ENCODE measurements at places on chromosomes 12 and 14.

GRCh38 chr14:23712287-23712686 lies 76.1 kb downstream of the DHRS2 start:
- no peak for DNase-seq

DNA sequence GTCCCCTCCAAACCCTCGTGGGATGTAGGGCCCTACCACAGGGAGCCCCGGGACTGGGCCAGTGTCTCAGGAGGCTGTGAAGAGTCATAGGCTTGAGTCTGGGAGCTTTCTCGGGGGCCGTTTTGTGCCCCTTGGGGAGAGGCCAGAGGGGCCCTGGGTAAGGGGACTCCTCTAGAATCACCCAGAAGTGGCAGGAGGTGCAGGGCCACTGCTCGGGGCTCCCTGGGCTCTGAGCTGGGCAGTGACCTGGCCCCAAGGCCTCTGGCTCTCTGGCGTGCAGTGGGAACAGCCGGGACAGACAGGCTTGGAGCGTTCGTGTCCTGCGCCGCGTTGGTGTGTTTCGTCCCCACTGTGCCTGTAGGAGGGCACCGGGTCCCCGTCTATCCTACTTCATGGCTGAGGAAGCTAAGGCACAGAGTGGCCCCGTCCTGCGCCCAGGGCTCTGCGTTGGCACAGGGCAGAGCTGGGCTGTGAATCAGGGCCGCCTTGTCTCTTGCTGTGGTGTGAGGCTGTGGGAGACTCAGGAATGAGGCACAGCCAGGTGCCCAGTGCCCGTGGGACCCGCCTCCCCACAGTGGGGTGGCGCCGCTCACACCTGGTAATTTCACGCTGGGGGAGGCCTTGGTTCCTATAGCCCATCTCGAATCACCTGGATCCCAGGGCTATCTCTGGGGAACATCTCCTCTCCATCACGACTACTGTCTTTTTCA lies 23.8 kb upstream of the KIF26A start:
- DNase-seq, result no peak

DNA sequence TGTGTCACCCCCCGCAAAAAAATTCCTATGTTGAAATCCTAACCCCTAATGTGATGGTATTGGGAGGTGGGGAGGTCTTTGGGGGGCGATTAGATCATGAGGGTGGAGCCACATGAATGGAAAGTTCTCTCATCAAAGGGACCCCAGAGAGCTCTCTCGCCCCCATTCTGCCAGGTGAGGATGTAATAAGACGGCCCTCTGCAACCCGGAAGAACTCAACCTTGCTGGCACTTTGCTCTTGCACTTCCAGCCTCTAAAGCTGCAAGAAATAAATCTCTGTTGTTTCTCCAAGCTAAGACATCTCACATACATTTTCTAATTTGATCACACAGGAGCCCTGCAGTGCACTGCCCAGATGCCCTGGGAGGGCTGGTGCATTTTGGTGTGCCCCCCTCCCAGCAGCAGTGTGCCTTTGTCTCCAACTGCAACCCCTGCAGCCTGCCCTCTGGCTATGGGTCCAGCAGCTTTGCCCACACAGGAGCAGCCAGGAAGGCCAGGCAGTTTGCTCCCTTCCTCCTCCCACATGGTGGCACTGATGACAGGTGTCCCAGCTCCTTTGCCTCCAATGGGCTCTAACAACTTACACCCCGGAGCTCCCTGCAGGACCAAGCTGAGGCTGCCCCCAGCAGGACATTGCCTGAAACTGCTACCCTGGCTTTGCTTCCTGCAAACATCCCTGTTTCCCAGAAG lies 59.3 kb downstream of the C14orf132 start:
- DNase-seq, result peak; percentile 93

DNA sequence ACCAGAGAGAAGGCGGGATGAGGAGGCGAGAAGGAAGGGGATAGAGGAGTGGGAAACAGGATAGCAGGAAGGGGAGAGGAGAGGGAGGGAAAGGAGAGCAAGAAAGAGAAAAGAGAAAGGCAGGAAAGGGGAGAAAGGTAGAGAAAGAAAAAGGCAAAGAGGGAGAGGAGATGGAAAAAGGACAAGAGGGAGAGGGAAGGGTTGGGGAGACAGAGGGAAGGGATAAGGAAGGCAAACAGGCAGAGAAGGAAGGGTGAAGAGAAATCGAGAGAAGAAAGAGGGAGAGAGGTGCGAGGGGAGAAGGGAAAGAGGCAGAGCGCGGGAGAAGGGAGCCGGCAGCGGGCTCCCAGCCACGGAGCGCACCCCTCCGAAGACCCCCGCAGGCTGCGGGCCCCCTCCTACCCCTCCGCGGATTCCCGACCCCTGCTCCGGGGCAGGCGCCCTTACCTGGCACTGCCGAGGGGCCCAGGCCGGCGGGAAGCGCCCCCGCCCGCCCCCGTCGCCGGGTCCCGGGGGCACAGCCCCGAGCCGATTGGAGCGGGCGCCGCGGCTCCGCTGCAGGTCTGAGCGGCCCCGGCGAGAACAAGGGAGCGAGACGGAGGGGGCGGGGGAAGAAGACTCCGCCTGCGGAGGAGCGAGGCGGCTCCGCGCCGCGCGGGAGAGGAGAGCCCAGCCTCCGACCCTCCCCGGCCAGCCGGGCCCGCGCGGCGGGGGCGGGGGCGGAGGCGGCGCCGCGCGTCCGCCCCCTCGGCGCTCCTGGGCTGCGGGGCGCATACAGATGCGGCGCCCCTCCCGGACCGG lies at the start of gene CDH24:
Gene CDH24 (minus strand): TSS at position 565 of the 801 bp plus-strand sequence. CDS start 1,787 bp downstream, outside the sequence.
- no peak for DNase-seq

DNA sequence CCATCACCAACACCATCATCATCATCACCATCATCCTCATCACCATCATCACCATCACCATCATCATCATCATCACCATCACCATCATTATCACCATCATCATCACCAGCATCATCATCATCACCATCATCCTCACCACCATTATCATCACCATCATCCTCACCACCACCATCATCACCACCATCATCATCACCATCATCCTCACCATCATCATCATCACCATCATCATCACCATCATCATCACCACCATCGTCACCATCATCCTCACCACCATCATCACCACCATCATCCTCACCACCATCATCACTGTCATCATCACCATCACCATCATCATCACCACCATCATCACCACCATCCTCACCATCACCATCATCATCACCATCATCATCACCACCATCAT lies 113.0 kb upstream of the TMEM233 start:
- DNase-seq, result no peak

DNA sequence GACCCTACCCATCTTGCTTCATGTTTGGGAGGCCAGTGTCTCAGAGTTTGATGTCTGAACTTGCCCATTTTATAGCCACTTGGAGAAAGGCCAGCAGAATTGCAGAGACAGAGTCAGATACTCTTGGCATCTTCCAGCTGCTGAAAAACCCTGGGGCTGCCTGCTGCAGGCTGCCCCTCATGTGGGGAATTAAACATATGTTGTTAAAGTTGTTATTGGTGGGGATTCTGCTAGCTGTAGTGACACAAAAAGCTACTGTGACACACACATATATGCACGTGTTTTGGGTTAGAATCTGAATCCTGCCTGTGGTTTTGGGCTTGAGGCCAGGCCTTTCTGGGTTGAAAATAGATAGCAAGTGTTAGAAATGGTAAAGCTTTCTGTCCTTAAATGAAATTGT lies 1288.4 kb downstream of the AACS start:
- no peak for DNase-seq

DNA sequence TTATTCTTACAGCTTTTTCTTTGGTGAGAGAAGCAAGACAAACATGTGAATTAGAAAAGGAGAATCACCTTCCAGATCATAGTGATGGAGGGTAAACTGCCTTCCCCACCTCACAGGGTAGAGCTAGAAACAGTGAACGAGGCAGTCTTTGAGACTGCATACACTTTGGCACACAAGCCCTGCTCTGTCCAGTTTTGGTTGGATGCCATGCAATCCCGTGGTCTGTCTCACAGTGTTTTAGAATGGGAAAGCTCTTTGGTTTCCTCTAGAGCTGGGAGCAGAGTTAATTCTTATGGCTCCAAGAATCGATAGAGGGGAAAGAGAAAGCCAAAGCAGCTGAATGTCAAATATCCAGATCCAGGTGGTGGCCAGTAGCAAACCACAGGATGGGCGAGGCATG lies 21.9 kb downstream of the TDP1 start:
- DNase-seq, result no peak

DNA sequence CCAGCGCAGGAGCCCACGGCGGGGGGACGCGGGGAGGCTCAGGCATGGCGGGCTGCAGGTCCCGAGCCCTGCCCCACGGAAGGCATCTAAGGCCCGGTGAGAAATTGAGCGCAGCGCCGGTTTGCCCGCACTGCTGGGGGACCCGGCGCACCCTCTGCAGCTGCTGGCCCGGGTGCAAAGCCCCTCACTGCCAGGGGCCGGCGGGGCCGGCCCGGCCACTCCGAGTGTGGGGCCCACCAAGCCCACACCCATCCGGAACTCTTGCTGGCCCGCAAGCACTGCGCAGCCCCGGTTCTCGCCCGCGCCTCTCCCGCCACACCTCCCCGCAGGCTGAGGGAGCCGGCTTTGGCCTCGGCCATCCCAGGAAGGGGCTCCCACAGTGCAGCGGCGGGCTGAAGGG lies 8.5 kb upstream of the TSPAN8 start:
- no peak for DNase-seq

GRCh38 chr12:27426743-27427487 lies 19.6 kb upstream of the SMCO2 start:
- DNase-seq, result no peak

GRCh38 chr14:20415782-20416206 lies 2.5 kb upstream of the TEP1 start:
- DNase-seq, result peak; percentile 43

GRCh38 chr14:61761959-61762786 lies at the start of gene SNAPC1:
SNAPC1 (plus strand) TSS chr14:61762420; CDS start chr14:61762461, 41 bp downstream.
- DNase-seq, result peak; percentile 98
